SJSA1 (cell line): ENCODE measurements at places on chromosomes 1 and 21. TPM values are rescaled to one million over a fixed set of nuclear protein-coding genes. Genes with fewer than 3 reads are reported as not detected.

DNA sequence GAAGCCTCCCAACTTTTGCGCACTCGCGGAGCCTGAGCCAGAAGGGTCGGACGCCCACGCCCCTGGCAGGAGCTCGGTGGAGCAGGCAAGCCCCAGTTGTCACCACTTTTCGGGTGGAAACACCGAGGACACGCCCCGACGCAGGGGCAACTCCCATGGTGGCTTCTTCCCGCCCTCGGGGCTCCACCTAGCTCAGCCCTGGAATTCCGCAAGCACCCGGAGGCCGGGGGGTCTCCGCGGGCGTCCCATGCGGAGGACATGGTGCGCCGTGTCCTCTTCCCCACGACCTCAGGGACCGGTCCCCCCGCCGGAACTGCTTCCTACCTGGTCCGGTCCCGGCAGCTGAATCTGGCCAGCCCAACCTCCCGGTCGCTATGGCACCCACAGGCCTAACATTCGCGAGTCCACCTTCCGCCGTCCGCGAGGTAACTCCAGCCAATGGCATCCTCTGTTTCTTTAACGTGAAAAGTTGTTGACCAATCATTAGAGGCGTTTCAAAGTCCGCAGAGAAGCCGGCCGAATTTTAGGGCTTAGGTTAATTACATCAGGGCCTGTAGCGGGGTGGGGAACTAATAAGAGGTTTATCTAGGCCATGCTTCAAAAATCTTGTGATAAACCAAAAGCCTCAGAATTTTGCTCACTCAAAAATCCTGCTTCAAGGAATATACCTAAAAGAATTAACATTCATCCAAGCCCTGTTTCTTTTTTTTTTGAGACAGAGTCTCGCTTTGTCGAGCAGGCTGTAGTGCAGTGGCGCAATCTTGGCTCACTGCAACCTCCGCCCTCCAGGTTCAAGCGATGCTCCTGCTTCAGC, at the start of gene STPG1:
STPG1 (minus strand) TSS at position 433 of the 814 bp plus-strand sequence. CDS start 12,394 bp downstream, outside the sequence.
- peaks cover 71% of the 10 kb centered on the region for H3K4me1 ChIP-seq
- H3K36me3 ChIP-seq, result peaks cover 21% of the 10 kb centered on the region
- H3K27me3 ChIP-seq, result no peaks in the 10 kb centered on the region
- peak within 1 kb of the TSS; percentile 73 for H3K4me3 ChIP-seq
- DNase-seq, result peak; percentile 96

GRCh38 chr1:15799004-15799867, 8.2 kb downstream of the UQCRHL start:
- H3K4me1 ChIP-seq, result peaks cover 90% of the 10 kb centered on the region
- no peak overlapping the region for H3K4me3 ChIP-seq
- peak overlapping the region; percentile 94 for H3K27ac ChIP-seq
- DNase-seq, result peak; percentile 99
- H3K27me3 ChIP-seq, result no peaks in the 10 kb centered on the region
- H3K36me3 ChIP-seq, result no peaks in the 10 kb centered on the region

- H3K4me1 ChIP-seq, result no peaks in the 10 kb centered on the region
- H3K4me3 ChIP-seq, result no peak overlapping the region
- H3K36me3 ChIP-seq, result no peaks in the 10 kb centered on the region
- no peak overlapping the region for H3K27ac ChIP-seq
- no peaks in the 10 kb centered on the region for H3K27me3 ChIP-seq
These were observed 48.2 kb upstream of the ARHGEF16 start for GRCh38 chr1:3405974-3406867.

GRCh38 chr21:42089093-42089631, 18.0 kb downstream of the UMODL1 start:
- no peak overlapping the region for H3K27ac ChIP-seq
- no peak overlapping the region for H3K4me3 ChIP-seq
- no peaks in the 10 kb centered on the region for H3K36me3 ChIP-seq

Gene SIM2
- total RNA-seq, result 0.11 and 0.16 TPM in 2 replicates

Gene TINAGL1
- 14.9 and 25.9 TPM in 2 replicates for total RNA-seq

Gene ASB17
- not detected in 2 replicates for total RNA-seq

Gene GSTM5
- not detected in 2 replicates for total RNA-seq
